ELF-1 (cell line): ENCODE measurements at places on chromosomes 1 and 21.

DNA sequence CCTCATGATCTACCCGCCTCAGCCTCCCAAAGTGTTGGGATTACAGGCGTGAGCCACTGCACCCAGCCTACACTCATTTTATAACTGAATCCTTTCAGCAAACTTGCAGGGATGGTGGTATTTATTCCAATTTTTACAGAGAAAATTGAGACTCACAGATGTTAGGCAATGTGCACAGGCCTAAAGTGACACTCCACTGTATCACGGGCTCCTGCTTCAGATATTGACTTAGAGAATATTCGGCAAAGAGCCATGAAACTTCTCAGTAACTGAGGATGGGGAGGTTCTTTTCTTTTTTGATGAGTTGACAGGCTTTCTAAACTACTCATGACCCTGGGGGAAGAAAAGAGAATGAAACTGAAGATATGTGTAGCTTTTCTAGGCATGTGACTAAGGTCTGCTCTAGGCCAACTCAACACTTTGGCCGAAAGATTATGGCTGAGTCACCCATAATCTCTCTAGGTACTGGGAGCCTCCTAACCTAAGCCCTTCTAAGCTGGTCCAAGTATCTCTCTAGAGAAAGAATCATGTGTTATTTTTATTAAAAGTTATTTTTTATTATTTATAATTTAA lies 19.9 kb upstream of the PTCH2 start:
- no peak for DNase-seq

- no peak for DNase-seq
Observed at GRCh38 chr1:223219318-223219635, 76.2 kb upstream of the TLR5 start.

- DNase-seq: no peak
Observed at GRCh38 chr1:11925938-11926292, 312 bp downstream of the KIAA2013 start.

GRCh38 chr1:47211796-47212269 lies 20.2 kb downstream of the TAL1 start:
- no peak for DNase-seq

GRCh38 chr1:225253173-225253572 lies 174.7 kb downstream of the LBR start:
- DNase-seq: no peak

- DNase-seq: peak; percentile 97
Observed at GRCh38 chr1:22052115-22053016, at the start of gene CDC42. Gene CDC42 (plus strand): TSS chr1:22052709. CDS start chr1:22078479, 25,770 bp downstream.

GRCh38 chr1:222970040-222970439 lies 155.2 kb downstream of the DISP1 start:
- no peak for DNase-seq

GRCh38 chr1:210412240-210412639 lies 83.5 kb downstream of the HHAT start:
- DNase-seq: no peak

- DNase-seq: no peak
Observed at GRCh38 chr21:34526241-34526617, 14.2 kb upstream of the KCNE1 start.

- DNase-seq: peak; percentile 70
Observed at GRCh38 chr1:36769886-36770830, 264.2 kb downstream of the GRIK3 start.

DNA sequence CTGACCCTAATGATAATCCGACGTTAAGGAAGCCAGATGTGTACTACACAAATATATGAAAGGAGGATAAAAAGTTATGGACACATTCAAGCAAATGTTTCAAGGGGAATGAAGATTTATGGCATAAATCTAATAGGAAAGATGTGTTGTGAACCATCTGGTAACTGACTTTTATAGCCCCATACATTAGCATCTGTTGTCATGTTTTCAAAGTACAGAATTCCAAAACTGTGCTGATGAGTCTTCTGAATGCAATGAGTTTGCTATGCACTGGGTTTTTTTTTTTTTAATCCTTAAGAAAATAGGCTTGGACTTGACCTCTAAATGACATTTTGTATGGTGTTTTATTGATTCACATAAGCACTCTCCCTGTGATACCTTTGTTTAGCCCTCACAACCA lies 158.5 kb upstream of the ESRRG start:
- no peak for DNase-seq

GRCh38 chr1:85330711-85331290 lies 54.4 kb upstream of the BCL10 start:
- DNase-seq: no peak

DNA sequence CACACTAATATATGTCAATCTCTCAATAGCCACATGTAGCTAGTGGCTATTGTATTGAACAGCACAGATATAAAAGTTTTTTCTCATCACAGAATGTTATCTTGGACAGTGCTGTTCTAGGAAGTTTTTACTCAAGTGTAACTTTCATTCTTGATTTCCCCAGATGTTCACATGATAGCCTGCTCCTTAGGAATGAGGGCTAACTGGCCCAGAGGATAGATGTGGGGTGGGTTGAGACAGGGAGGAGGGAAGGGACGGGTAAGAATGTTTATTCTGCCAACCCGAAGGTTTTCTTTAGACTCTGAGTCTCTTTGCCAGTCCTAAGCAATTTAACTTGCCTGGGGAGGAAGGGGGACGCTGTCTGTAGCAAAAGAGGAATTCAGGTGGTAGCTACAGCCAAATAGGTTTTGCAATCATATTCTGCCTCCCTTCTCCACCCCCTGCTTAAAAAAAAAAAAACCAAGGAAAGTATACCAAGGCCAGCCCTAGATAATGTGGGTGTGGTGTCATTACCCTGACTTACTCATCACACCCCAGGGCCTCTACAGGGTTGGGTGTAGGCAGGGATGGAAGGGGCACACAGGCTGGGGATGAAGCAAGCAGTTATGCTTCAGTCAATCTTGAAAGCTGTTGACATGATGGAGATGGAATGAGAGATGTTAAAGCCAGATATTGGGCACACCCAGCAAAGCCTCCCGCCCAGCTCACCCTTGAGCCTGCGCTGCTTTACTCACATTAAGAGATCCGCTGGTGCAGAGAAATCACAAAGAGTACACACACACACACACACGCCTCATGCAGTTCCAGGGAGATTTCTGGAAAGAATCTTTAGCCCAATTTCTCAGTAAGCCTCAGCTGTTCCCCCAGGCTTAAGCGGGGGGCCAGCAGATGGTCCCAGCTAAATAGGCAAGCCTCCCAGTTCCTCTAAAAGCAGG lies 59.9 kb downstream of the PLXNA2 start:
- DNase-seq: peak; percentile 40

DNA sequence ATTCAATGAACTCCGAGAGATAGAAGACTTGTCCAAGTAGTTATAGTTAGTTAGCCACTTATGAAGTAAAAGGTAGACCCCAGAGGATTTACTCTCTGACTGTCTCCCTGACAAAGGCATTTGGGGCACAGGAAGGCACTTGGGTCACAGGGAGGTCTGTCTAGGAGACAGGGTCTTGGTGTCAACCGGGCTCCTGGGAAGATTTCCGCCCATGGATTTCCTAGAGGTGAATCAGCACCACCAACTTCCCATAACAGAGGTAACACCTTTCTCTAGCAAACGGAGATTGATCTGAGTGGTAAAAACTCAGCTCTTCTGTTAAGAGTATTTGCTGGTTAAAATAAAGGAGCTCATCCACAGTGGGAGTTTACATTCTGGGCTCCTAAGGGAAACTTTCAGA lies 16.4 kb downstream of the CCN1 start:
- DNase-seq: no peak

DNA sequence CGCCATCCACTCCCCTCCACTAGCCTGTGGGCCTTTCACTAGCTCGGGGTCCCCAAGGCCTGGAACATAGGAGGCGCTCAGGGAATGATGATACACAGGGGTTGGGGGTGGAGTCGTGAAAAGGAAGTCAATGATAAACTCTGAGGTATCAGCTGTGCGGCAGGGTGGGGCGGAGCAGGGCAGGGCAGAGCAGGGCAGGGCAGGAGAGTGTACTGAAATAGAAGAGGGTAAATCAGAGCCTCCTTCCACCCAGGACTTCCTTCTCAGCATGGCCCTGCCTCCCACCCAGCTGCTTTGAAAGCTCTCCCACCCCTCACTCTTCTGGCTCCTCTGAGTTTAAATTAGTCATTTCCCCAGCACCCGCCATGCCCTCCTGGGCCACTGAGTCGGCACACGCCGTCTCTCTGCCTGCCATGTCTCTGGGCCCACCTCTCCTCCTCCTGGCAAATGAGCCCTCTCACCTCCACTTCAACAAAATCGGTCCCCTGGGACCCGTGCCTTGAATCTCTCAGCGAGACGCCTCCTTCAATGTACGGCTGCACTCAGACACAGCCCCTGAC lies 16.9 kb downstream of the CAPZB start:
- no peak for DNase-seq

- DNase-seq: no peak
Observed at GRCh38 chr1:217149791-217150190, 426.6 kb upstream of the ESRRG start.

GRCh38 chr21:35197992-35198431 lies 148.9 kb upstream of the RUNX1 start:
- DNase-seq: no peak

- DNase-seq: no peak
Observed at GRCh38 chr1:114302821-114303220, 149.2 kb upstream of the SYT6 start.

GRCh38 chr1:38690790-38691449 lies 168.7 kb downstream of the RRAGC start:
- no peak for DNase-seq

DNA sequence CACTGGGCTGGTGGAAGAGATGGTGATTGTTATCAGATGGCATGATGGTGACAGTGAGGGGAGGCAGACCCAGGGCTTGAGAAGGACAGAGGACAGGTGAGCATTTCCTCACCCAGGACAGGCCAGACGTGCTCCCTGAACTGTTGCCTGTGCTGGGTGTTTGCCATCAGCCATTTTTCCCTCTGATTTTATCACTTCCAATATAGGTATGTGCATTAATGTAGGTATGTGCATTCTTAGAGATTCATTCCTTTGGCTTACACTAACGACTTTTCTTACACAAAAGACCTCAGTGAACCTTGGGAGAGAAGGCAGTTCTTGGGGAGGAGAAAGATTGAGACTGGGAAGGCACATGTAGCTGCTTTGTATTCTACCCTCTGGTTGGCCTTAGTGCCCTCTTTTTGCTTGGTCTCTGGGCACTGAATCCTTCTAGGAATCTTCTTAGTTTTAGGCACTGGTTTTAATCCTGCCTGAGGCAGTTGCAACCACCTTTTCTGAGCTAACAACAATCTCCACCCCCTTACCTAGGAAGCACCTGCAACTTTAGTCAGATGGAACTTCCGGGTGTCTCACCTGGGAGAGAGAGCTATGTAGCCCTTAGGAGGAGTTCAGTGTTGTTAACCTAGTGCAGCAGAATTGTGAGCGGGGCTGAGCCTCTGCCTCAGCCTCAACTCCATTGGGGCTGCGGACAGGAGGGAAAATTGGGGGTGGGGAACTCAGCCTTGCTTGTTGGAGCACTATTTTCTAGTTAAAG lies 30.9 kb downstream of the C1orf116 start:
- no peak for DNase-seq

DNA sequence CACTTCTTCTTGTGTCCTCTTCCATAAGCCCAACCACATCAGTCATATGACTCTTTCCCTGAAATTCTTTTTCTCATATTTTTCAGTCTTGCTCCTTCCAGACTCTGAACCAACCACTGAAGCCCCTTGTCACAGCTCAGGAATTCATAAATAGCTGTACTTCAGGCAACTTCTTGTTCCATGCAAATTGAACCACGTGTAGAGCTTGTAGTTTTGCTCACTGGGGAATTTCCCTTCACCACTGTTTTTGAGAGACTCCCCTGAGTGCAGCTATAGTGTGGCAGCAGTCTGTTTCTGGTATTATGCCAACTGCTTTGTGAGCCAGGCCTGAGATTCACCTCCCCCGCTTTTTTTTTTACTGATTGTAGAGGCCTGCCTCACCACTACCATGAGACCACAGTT lies 150.3 kb upstream of the SPAG17 start:
- no peak for DNase-seq

GRCh38 chr1:32223683-32224082 lies 1.5 kb downstream of the EIF3I start:
- DNase-seq: no peak

DNA sequence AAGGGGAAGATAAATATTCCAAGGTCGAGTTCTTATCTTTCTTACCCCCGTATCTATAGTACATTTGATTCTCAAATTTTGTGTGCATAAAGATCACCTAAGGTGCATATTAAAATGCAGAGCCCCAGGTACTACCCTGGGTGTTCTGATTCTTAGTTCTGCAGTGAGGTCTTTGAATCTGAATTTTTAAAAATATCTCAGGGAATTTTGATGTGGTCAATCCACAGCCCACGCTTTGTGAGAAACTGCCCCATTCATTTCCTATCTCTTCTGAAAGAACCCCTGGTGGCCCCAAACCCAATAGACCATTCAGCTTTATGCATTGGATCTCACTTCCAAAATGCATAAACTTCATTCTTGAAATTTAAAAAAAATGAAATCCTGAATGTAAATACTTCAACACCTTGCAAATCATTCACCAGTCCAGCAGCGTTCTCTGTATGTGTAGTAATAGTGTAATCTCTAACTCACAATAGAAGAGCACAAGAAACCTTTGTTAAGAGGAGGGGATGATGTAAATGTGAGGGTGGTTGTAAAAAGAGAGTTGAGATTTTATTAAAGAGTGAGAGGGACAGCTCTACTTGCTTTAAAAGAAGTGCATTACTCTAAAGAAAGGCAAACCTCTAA lies 108.8 kb upstream of the ZP4 start:
- no peak for DNase-seq

GRCh38 chr1:118767971-118768370 lies 220.2 kb downstream of the TBX15 start:
- no peak for DNase-seq

GRCh38 chr1:179177182-179177581 lies 52.3 kb downstream of the ABL2 start:
- no peak for DNase-seq

- DNase-seq: no peak
Observed at GRCh38 chr1:151048645-151049032, 1.1 kb downstream of the C1orf56 start.

DNA sequence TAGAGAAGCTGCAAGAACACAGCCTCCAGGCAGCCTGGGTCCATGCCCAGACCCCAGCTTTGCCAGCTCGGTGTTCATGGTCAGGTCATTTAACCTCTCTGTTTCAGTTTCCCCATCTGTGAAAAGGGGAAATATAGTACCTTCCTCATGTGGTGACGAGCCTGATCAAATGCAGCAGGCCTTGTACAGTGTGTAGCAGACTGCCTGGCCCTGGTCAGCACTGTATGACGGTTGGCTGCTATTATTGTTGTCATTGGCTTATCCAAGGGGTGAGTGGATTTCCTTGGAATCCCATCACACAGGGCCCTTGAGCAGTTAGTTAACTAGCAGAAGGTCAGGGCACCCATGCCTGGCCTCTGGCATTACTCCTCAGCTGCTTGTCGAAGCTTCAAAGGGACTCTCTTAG lies 6.6 kb upstream of the TMEM51 start:
- DNase-seq: peak; percentile 69

GRCh38 chr21:41819856-41820281 lies 53.0 kb upstream of the RIPK4 start:
- DNase-seq: no peak
